ENCODE measurements at places on chromosomes 7 and 10. TPM values are rescaled to one million over a fixed set of nuclear protein-coding genes. Genes with fewer than 3 reads are reported as not detected.

DNA sequence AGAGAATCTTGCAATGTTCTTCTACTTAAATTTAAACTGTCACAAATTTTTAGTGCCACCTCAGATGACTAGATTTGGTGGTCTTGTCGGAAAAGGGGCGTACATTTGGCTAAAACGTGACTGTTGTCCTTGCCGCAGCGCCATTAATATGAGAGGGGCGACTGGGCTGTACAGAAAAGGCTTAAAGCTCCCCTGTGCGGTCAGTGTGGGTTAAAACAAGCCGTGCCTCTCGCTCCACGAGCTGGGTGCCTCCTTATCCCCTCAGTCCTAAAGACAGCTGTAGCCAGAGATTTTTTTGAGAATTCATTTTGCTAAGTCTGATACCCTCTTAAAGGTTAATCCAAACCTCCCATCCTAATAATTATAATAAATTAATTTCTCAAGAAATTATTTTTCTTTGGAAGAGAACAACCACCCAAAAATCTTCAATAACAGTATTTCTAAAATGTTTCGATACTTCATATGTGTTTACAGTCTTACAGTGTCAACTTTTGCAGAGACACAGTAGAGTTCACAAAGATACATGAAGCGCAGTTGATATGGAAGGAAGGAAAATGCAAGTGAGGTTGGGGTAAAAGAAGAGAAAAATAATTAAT is 68.6 kb downstream of the C7orf25 start:
- no peaks in the 10 kb centered on the region for H3K27me3 ChIP-seq
- H3K4me1 ChIP-seq = no peaks in the 10 kb centered on the region
- H3K36me3 ChIP-seq = no peaks in the 10 kb centered on the region
- no peak overlapping the region for H3K4me3 ChIP-seq

DNA sequence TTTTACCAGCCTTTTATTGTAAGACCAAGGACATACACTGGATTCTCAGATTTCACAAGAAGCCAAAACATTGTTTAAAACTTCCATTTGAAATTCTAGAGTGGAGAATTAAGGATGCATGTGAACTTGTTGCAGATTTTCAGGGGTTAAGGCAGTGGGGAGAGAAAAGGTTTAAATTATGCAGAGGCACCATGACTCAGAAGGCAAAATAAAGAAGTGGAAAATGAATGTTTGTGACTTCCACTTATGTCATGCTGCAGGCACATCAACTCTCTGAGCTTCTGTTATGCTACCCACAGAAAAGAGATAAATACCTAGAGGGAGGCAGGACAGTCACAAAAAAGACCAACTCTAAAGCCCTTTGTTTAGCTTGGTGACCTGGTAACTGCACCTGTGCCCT is 84.4 kb upstream of the BET1 start:
- H3K27ac ChIP-seq = no peak overlapping the region
- DNase-seq = no peak
- H3K27me3 ChIP-seq = peaks cover 2% of the 10 kb centered on the region
- no peaks in the 10 kb centered on the region for H3K4me1 ChIP-seq
- H3K36me3 ChIP-seq = no peaks in the 10 kb centered on the region

- no peak overlapping the region for H3K4me3 ChIP-seq
- H3K36me3 ChIP-seq = no peaks in the 10 kb centered on the region
- no peak overlapping the region for H3K27ac ChIP-seq
These were observed 72.6 kb upstream of the RHOBTB1 start for GRCh38 chr10:61016630-61017029.

Gene PDE6C
- not detected for total RNA-seq

All from Caco-2 (cell line).